Renal pelvis (tissue), 12 donors: ENCODE measurements at places on chromosomes 2 and 18. TPM values are rescaled to one million over a fixed set of nuclear protein-coding genes. Genes with fewer than 3 reads are reported as not detected.

SPTBN1 gene
- 254 TPM for polyA plus RNA-seq

DNA sequence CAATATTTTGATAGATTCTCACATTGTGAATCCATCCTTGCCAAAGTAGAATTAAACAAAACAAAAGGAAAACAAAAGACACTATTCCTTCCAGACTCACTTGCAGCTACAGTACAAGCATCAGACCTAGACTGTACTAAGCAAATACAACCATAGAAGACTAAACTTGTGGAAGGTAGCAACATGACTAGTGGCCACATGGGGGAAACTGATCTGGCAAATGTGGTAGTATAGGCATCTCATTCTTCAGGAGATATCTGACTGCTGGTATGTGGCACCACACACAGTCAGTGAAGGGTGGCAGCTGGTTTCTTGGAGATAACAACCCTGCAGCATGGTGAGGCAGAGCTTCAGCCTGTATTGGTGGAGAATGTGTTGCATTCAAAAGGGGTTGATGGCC, 81.0 kb upstream of the ACVR2A start:
- no peak for DNase-seq

NAT8 gene
- polyA plus RNA-seq: 29.7 TPM

SRD5A2 gene
- 0.08 TPM for polyA plus RNA-seq

DNA sequence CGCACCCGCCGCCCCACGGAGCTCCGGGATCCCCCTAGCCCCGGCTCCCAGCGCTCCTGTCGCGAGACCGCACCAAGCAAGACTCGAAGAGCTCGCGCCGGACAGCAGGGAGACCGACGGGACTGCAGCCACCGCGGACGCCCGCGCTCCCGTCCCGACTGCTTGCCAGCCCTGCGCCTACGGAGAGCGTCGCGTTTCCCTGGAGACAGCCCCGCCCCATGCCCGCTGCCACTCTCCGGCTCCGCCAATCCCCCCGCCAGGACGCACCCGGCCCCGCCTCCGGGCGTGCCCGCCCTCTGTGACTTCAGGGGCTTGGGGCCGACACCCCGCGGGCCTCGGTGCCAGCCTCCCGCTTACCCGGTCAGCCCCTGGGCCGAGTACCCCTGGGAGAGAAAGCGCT, at the start of gene ANKMY1:
ANKMY1 (minus strand) TSS at position 181 of the 400 bp plus-strand sequence. CDS start 653 bp downstream, outside the sequence.
- peak; percentile 74 for DNase-seq

DNA sequence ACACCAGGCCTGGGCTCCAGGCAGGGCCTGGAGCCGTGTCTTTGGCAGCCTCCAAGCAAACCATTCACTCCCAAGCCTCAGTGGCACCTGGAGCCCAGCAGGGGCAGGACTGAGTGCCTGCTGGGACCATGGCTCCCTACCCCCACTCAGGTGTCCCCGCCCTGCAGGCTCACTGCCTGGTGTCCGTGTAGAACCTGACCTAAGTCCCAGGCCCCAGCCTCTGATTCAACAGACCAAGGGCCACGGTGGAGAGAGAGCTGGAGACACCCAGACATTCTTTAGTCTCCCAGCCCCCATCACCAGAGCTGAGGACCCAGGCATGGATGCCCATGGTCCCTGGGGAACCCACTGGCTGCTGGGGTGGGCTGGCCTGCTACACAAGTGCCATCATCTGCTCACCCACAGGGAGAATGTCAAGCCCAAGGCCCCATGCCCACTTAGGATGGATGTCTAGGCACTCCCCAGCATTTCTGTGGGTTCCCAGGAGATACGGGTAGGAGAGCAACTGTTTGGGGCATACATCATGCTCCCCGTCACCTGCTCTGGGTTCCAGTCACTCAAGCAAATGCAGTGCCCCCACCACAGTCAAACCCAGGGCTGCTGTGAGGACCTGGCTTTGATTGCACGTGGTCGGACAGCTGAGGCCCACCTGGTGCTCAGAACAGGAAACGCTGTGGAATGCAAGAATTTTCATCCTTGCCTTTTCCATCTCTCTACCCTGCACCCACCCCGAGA, 42.9 kb upstream of the ATG16L1 start:
- DNase-seq: no peak
